ENCODE measurements at places on chromosomes 7 and 10.

- no peak for DNase-seq
These were observed 5.0 kb downstream of the TSPAN33 start for GRCh38 chr7:129149511-129149910.

DNA sequence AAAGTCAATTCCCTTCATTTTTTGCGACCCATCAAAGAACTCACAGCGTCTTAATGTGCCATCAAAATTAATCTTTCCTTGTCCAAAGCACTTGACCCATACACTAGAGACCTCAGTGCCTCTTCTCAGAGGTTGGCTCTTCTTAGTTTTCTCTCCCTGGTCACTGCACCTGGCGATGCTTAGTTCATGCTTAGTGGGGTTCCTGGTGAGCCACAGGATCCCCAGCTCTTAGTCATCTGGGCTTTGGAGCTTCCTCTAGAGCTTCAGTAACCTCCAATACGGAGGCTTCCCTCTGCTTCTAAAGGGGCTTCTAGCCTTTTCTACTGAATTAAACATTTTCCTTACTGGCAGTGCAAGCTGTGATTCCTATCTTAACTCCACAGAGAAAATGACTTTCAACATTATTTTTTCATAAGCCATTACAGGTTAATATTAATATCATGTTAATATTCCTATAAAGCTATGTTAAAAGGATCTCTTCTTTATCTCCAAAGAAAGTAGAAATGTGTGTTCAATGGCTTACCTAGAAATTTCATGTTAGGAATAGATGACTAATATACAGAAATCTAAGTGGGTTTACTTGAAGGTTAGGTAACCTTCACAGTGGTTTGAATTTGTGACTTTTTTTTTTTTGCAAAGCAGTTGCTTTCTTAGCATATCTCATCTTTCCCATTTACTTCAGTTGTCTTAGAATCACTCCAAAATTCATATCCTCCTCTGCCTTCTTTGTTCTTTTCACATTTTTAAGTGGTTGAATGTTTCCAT, 295.2 kb downstream of the CAMK1D start:
- no peak for DNase-seq

DNA sequence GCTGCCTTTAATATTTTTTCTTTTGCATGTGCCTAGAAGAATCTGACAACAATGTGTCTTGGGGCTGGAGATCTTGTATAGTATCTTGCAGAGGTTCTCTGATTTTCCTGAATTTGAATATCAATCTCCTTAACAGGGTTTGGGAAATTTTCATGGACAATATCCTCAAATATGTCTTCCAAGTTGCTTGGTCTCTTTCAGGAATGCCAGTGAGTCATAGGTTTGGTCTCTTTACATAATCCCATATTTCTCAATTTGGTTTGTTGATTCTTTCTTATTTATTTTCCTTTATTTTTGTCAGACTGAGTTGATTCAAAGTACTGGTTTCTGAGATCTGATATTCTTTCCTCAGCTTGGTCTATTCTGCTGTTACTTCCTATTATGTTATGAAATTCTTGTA, 208.7 kb upstream of the GLI3 start:
- no peak for DNase-seq

GRCh38 chr7:131767591-131767990, 211.2 kb upstream of the PODXL start:
- no peak for DNase-seq

DNA sequence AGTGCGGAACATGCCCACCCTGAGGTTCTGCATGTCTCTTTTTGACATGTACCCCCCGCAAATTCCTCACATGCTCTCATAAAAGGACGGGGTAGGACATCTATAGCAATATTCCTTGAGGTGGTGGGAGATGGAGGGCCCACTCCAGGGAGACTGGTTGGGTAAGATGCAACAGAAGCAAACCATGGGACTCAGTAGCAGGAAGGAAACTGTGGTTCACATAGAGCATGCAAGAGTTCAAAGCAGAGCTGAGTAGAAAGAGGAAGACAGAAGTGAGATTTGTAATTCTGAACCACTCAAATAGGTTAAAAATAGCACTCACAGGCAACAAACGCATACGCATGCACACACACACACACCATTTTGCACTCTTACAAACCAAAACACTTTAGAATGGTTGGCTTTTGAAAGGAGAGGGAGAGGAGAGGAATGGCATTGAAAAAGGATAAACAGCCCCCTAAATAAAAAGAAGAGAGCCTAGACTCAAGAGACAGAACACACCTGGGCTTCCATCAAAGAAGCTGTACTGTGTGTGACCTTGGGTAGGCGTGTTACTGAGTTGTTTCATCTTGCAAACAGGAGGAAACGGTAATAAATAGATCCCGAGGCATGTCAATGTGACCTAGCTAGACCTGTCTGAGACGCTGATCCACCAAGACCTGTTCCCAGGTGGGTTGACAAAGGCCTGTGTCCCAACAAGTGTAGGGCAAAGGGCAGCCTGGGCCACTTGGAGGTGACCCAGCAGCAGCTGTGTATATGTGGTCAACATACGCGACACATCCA, 77.6 kb upstream of the LRRC4 start:
- DNase-seq, result no peak

- DNase-seq, result no peak
These were observed 30.7 kb downstream of the ACSL5 start for GRCh38 chr10:112404617-112405016.

- no peak for DNase-seq
These were observed 61.6 kb downstream of the ESYT2 start for GRCh38 chr7:158767707-158768106.

All from stimulated activated CD8-positive, alpha-beta memory T cell treated with anti-CD3 and anti-CD28 coated beads, Interleukin-7, amount 100 ng/mL, for 4 hours (primary cell).